ENCODE measurements at places on chromosomes 4 and X.

- DNase-seq, result no peak
Measured at GRCh38 chr4:74734995-74735394, 59.3 kb downstream of the BTC start.

DNA sequence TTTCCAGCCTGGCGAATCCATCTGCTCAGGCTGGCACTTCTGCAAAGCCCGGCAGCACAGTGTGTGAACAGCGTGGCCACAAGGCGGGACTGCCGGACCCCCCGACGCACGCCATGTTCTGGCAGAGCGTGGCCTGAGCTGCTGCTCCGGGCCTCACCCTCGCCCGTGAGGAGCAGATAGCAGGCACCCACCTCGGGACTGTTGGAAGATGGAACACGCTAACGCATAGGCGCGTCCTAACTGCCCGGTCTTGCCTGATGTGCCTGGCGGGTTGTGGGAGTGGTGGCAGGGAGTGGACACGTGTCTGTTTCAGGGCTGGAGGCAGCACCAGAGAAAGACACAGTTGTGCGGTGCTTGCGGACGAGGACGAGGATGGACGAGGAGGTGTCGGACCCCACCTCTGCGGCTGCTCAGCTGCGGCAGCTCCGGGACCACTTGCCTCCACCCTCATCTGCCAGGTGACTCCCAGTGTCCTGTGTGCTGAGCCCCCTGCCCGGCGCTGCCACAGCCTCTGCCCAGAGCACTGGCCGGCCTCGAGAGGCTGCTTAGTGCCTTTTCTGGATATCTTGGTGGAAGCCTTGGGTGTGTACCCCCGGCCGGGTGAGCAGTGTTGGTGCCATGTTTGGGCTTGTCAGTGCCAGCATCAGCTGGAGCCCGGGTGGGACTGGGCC is 28.2 kb downstream of the UVSSA start:
- no peak for DNase-seq

DNA sequence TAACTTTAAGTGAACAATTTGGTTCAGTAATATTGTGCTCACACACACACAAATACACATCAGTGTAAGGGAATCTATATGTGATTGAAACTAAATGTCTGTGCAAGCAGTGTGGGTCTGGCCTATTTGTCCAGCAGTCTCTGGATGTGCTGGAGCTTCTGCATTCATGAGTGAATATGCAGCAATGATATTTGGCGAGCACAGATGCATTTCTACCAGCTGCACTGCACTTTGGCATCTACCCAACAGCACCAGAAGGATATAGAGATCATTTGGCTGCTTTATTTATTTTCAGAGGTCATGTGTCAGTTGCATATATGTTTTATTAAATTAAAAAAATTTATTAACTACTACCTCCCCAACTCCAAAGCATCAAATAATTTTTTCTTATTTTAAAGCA is 613.4 kb upstream of the NR3C2 start:
- no peak for DNase-seq

- DNase-seq, result no peak
Measured at GRCh38 chr4:147548256-147548655, 67.4 kb downstream of the EDNRA start.

DNA sequence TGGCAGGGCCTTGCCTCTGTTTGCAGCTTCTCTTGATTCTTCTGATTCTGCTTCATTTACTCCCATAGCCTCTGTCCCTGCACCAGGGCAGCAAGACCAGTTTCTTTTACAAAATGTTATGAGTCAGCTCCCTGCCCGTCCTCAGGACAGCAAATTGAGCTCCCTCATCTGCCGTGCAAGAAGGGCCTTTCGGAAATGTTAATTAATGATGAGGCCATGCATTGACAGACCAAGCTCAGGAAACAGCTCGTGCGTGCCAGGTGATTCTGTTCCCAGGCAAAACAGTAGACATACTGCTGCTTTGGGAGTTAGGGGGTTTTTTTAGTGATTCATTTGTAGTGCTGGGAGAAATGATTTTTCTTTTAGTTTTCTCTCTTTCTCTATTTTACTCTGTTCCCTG is 231.7 kb downstream of the FBXW7 start:
- DNase-seq, result no peak

- DNase-seq, result no peak
Measured at GRCh38 chr4:5822619-5823018, 70.3 kb downstream of the CRMP1 start.

- no peak for DNase-seq
Measured at GRCh38 chr4:15015170-15015569, 12.9 kb downstream of the CPEB2 start.

- no peak for DNase-seq
Measured at GRCh38 chr4:169484485-169484884, 127.9 kb downstream of the NEK1 start.

DNA sequence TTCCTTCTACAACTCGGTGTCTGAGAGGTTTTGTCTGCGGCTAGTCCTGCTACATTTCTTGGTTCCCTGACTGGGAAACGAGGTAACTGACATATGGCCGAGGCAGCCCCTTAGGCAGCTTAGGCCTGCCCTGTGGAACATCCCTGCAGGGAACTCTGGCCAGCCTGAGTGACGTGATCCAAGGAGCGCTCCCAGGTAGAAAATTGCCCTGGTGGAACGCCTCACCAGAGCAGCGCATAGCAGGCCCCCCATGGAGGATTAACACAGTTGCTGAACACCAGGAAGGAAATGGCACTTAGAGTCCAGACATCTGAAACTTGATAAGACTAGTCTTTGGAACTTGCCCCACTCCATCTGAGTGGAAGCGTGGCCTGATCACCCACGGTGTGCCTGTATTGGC is 837.4 kb upstream of the NDST4 start:
- no peak for DNase-seq

DNA sequence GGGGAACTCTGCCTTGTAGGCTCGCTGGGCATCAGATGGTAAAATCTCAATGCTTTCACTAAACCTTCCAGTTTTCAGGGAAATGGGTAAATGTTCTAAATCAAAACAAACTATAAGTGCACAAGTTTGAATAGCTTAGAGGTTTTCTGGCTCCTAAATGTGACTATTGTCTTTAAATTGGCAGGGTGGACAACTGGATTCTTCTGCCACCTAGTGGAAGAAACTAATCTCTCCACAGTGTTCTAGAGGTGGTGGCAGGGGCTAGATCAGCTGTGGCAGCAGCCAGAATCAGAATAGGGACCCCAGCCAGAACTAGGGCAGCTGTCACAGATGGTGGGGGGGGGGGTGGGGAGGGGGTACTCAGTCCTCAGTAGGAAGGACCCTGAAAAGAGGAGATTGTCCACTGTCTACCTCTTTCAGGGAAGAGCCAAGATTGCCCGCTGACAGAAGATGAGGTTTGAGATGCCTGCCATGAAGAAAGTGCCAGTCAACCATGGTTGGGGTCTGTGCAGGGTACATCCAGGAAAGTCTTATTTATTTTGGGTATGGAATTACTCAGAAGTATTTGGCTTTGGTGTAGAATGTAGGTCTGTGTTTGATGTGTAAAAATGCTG is 201.4 kb downstream of the CCNG2 start:
- DNase-seq, result no peak

GRCh38 chr4:158624889-158625478 is 46.7 kb downstream of the C4orf46 start:
- DNase-seq, result no peak

GRCh38 chrX:153800177-153800722 is 5.8 kb downstream of the SSR4 start:
- no peak for DNase-seq

DNA sequence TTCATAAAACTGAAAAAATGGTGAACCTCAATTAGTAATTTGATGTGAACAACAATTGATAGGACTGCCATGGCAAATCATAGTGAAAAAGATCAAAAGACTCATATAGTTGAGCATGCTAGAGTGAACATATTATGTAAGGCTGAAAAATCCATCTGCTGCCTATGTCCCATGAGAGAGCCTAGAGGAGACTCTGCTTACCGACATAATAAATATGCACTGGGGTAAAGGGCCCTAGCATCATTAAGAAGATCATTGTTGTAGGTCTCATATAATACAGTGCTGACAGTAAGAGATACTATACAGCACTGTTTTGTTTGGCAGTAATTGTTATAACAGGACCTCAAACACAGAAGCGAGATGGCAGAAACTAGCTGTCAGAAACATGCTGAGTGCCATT is 229.0 kb downstream of the PABPC4L start:
- DNase-seq, result no peak

- no peak for DNase-seq
Measured at GRCh38 chr4:186131935-186132334, 27.4 kb downstream of the FAM149A start.

GRCh38 chr4:37603711-37604110 is 82.5 kb downstream of the RELL1 start:
- no peak for DNase-seq

DNA sequence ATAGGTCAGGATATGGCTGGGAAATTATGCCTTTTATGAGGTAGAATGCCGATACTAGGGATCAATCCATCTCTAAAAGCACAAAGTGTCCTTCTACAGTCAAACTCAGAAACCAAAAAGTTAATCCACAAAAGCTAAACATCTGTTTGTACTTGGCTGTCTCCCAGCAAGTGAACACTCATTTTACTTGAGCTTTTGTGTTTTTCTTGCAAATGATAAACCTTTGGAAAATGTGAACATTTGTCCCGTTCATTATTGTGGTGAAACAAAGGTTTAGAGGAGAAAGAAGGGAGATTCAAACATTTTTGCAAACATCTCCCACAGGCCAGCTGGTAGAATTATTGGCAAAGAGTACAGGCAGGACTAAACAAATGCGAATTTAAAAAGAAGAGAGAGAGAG is 300.6 kb upstream of the SPANXN1 start:
- DNase-seq, result no peak

GRCh38 chr4:119525005-119525749 is 103.4 kb downstream of the PDE5A start:
- DNase-seq, result no peak

GRCh38 chr4:127469542-127469941 is 163.2 kb upstream of the INTU start:
- no peak for DNase-seq

- no peak for DNase-seq
Measured at GRCh38 chrX:8653956-8654355, 78.0 kb downstream of the ANOS1 start.

GRCh38 chr4:155426953-155427352 is 50.2 kb upstream of the MAP9 start:
- no peak for DNase-seq

GRCh38 chr4:143336781-143337599 is at the start of gene GAB1:
TSS of gene GAB1 (plus strand) at chr4:143336876. CDS start at chr4:143337189, 313 bp downstream.
- no peak for DNase-seq

DNA sequence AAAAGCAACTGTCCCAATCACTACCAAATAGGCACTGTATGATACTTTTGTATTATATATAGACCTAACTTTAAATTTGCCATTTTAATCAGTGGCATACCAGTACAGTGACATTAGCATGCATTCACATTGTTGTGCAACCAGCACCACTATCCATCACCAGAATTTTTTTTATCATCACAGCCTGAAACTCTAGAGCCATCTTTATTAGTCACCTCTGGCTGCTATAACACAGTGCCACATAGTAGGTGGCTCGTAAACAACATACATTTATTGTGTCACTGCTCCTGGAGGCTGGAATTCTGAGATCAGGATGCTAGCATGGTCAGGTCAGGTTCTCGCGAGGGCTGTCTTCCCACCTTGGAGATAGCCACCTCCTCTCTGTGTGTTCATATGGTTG is 188.4 kb upstream of the GALNT7 start:
- DNase-seq, result no peak

GRCh38 chr4:2363056-2363721 is 55.3 kb downstream of the ZFYVE28 start:
- DNase-seq, result no peak

DNA sequence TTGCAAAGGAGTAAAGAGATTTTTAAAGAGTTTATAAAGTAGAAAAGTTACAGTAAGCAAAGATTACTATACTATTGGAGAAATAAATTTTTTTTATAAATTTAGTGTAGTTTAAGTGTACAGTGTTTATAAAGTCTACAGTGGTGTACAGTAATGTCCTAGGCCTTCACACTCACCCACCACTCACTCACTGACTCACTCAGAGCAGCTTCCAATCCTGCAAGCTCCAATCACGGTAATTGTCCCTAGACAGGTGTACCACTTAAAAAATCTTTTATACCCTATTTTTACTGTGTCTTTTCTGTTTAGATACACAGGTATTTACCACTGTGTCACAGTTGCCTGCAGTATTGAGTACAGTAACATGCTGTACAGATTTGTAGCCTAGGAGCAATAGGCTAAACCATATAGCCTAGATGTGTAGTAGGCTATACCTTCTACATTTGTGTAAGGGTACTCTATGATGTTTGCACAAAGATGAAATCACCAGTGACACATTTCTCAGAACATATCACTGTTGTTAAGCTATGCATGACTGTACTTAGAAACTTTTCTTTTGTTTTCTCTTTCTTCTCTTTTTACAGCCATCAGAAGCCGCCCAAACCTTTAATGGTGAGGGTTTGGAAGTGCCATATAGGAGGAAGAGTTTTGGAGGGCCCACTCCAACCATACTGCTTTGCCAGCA is 11.8 kb upstream of the SH3RF1 start:
- DNase-seq, result no peak

- DNase-seq, result no peak
Measured at GRCh38 chr4:67883458-67883857, 344 bp downstream of the TMPRSS11D start.

DNA sequence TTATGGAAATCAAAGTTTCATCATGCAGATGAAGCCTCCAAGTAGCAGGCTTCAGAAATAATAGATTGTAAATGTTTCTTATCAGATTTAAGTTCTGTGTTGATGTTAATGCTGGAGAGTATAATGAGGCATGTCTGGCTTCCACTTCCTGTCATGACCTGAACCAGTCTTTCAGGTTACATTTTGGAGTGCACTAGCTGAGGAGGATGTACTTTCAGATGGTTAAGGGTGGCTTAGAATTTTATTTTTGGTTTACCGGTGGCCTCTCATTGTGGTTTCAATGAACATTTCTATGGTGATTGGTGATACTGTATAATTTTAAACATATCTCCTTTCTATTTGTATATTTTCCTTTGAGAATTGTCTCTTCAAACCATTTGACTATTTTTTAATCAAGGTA is 890.4 kb downstream of the SH3BGRL start:
- DNase-seq, result no peak

DNA sequence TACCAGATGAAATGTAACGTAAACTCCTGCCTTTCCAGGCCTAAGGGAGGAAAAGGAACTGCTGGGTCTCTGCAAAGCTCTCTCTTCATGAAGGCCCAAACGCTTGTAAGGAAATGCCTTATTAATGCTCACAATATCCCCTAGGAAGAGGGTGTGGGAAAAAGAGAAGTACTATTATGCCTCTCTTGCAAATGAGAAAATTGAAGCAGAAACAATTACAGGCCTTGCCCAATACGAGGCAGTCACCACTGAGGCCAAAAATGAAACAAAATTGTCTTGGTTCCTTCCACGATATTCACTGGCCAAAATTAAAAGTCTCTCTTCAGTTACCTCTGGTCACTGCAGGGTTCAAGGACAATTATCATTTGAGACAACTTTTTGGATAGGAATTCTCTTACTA is 3.2 kb downstream of the SCARB2 start:
- DNase-seq, result no peak

DNA sequence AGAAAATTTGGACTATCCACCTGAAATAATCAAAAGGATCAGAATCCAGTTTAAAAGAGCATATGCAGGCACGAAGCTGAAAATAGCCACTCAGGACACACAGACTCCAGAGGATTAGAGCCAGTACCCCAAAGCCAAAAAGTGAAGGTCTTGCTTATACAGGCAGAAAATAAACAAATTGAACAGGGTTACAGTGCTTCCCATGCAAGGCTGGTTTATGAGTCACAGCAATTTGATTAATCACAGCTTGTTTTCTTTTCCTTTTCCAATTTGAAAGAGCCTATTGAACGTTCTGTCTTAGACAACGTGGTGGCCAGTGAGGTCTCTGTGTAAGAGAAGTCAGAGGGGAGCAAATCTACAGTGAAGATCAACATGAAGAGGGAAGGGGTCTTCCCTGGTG is 10.2 kb downstream of the HGFAC start:
- no peak for DNase-seq

- no peak for DNase-seq
Measured at GRCh38 chr4:106021737-106022410, 126.6 kb downstream of the NPNT start.

Measured in effector CD8-positive, alpha-beta T cell (primary cell).